Fibroblast of the aortic adventitia (primary cell): ENCODE measurements at places on chromosomes 11 and 22. TPM values are rescaled to one million over a fixed set of nuclear protein-coding genes. Genes with fewer than 3 reads are reported as not detected.

GRCh38 chr11:110196241-110196754 is 100.1 kb downstream of the RDX start:
- peak; percentile 79 for DNase-seq

DNA sequence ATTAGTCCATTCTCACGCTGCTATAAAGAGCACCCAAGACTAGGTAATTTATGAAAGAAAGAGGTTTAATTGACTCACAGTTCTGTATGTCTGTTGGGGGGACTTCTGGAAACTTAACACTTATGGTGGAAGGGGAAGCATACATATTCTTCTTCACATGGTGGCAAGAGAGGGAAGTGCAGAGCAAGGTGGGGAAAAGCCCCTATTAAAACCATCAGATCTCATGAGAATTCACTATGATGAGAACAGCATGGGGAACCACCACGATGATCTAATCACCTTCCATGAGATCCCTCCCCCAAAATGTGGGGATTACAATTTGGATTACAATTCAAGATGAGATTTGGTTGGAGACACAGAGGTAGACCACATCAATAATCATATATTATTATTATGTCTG is 25.7 kb downstream of the CEP57 start:
- no peak for DNase-seq

GRCh38 chr22:39943337-39943736 is 16.9 kb upstream of the TMA7B start:
- DNase-seq = no peak

GRCh38 chr11:1323774-1324173 is 14.3 kb upstream of the TOLLIP start:
- DNase-seq = no peak

- no peak for DNase-seq
Observed at GRCh38 chr22:32998373-32998772, 59.8 kb downstream of the SYN3 start.

- no peak for DNase-seq
Observed at GRCh38 chr11:126268361-126268707, 361 bp downstream of the SRPRA start.

DNA sequence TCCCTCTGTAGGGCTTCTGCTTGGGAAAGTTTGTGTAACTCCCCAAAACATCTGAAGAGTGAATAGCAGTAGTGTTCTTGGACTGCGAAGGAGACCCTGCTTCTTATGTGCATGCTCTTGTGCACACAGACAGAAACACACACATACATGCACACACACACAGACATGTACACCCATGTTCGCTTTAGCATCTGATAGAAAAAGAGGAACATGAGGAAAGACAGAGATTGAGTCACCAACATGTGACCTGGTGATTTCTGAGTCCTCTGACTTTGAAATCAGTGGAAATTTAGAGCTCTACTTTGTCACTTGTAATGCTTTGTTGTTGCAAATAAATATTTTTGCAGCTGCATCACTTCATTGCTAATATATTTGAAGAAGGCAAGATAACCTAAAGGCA is 23.8 kb downstream of the CD44 start:
- no peak for DNase-seq

- DNase-seq = no peak
Observed at GRCh38 chr11:95100191-95100648, 10.6 kb downstream of the ENDOD1 start.

GRCh38 chr11:39780131-39780530 is 1679.3 kb downstream of the LRRC4C start:
- DNase-seq = no peak

- no peak for DNase-seq
Observed at GRCh38 chr22:21622011-21622918, 7.6 kb downstream of the YDJC start.

DNA sequence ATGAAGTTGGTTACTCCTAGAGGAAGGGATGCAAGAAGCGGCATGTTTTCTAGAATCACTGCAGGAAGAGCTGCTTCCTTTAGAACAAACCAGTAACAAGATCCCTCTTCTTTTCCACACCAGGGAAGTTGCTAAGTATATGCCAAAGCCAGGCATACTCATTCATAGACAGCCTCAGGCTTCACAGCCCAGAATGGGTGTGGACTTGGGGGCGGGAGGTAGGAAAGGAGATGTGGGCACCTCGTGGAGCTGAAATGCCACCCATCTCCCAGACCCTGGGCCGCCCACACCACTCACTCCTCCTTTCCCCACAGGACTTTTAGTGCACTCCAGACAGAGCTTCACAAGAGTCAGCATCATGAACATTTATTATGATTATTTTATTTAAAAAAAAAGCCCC is 16.0 kb upstream of the TMEM121B start:
- no peak for DNase-seq

DNA sequence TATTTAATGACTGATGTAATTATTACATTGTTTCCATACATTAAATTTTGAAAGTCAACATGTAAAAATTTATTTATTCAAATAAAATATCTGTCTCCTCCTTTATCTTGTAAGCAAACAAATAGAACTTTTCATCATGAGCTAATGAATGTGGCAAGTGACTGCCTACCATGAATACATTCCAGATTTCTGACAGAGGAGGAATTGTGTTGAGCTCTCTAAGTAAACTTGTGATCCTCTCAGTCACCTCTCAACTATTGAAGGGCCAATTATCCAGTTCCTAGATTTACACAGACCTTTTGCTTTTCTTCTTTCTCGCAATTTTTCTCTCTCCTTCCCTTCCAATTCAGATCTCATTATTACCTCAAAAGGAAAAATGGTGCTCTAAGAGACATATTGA is 21.5 kb downstream of the PRRG4 start:
- DNase-seq = no peak

DNA sequence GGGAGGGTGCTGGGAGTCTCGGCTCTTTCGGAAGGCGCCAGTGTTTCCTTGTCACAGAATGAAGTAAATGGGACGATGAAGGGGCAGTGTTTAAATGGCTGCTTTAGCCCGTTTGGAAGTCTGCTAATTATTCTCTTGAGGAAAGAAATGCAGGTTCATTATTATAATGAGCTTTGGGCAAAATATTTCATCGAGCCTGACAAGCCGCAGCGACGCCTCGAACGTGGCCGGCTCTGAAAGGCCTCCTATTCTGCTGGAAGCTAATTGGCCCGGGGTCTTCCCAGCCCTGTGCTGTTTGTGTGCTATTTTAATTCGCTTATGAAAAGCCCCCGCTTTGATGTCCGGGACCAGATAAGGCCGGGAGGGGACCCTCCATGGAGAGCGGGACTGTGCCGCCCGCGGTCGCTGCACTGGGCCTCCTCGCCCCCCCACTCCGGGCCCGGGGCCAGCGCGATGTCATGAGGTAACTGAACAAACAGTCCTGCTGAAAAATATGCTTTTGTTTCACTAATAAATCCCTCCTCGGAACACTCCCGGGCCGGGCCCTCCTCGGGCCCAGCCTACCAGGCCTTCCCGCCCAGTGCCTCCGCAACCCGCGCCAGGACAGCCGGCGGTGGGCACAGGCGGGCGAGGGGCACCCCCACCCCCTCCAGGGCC is 78.4 kb downstream of the CDKN1C start:
- DNase-seq = peak; percentile 32

GRCh38 chr11:66922551-66922950 is 35.6 kb downstream of the PC start:
- DNase-seq = no peak

GRCh38 chr11:17750801-17751165 is 16.2 kb downstream of the KCNC1 start:
- DNase-seq = no peak

DNA sequence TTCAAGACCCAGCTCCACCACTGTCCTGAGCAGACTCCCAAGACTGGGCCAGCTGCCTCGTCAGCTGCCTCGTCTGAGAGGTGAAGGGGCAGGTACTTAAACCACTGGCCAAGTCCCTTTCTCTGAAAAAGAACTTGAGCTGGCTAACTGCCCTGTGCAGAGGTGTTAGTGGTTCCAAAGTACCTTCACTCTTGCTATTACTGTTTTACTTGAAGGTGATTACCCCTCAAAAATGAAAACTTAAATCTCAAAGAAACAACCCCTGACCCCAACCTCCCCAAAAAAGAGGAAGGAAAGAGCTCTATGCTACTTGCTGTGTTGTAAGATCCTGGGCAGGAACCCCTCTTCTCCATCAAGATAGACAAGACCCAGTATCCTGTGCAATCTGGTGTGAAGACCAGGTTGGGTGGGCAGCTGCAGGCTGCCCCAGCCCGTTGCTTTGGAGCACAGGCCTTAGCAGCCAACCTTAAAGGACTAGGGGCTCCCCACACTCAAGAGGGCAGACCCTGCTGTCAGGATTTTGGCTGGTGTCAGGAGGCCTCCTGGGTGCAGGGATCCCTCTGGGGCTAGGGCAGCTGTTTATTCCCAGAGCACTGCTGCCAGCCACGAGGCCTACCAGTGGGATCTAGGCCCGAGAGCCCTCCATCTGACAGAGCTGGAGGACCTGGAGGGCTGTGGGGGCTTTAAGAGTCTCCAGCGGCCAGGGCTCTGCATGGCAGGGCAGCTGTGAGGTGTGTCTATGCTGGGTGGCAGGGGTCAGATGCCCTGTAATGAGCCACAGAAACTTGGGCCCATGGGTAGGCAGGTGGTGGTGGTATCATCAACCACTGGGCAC is 13.0 kb downstream of the GUCD1 start:
- DNase-seq = no peak

- DNase-seq = no peak
Observed at GRCh38 chr22:39070186-39070585, 6.9 kb upstream of the APOBEC3G start.

The PVALB gene
- not detected in 2 replicates for total RNA-seq

The TENM4 gene
- total RNA-seq = 26.4 and 113 TPM in 2 replicates

The CD6 gene
- not detected in 2 replicates for total RNA-seq

The MUC2 gene
- not detected in 2 replicates for total RNA-seq

The ROM1 gene
- 4.6 and 26.4 TPM in 2 replicates for total RNA-seq

The GDPD4 gene
- total RNA-seq = not detected in 2 replicates

The PAX6 gene
- total RNA-seq = 0.63 TPM in 1 of 2 replicates, not detected in the other

The MUC6 gene
- total RNA-seq = under 0.01 TPM in 1 of 2 replicates, not detected in the other

The VWCE gene
- 7.4 and 13.9 TPM in 2 replicates for total RNA-seq
